ENCODE measurements at places on chromosomes 16 and 17.

GRCh38 chr16:57111420-57111819, 19.0 kb downstream of the CPNE2 start:
- DNase-seq: no peak

- DNase-seq: no peak
Observed at GRCh38 chr16:71214746-71215381, 15.7 kb downstream of the HYDIN start.

- DNase-seq: no peak
Observed at GRCh38 chr17:63504261-63504660, 18.9 kb upstream of the KCNH6 start.

GRCh38 chr16:984121-984694, 2.6 kb downstream of the SOX8 start:
- DNase-seq: no peak

DNA sequence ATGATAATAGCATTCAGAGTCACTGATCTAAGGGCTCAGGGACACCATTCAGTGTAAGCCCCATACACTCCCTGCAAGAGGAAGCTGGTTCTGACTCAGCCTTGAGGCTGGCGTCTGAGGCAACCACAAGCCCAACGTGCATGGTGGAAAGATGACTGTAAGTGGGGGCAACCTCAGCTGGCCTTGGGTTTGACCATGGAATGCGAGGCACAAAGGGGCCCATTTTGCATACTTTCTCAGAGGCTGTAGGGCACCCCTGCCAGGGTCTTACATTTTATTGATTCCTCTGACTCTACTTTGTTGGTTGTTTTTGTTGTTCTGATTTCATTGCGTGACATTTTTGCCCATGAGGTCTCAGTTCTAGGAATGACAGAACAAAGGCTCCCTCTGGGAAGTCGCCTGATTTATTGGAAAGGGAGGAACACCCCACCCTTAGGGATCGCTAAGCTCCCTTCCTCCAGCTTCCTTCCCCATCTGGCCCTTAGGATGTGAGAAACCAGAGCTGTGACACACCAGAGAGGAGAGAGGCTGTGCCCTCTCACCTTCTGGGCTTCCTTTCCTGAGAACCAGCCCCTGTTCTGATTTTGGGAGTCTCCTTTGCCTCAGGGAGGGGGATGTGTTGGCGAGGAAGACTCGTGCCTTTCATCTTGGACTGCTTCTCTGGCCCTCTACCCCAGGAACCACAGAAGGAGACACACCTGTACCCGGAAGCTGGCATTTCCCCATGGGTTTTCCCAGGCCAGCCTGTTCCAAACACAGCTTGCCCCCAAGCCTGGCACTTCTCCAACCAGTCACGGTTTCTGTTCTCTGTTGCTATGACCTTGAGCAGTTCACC, 5.6 kb upstream of the CIITA start:
- DNase-seq: no peak

DNA sequence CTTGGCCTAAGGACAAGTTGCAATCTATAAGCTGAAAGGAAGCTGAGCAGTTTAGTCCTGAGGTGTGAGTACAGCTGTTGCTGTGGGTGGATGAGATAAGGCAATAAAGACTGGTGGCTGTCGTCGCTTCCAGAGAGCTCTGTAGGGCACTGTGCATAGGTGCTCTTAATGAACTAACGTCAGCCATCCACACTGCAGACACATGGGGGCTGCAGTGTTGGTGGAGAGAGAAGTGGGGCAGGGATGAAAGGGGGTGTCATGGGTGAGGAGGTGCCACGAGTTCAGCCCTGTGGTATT, 139.9 kb upstream of the IRX3 start:
- DNase-seq: no peak

DNA sequence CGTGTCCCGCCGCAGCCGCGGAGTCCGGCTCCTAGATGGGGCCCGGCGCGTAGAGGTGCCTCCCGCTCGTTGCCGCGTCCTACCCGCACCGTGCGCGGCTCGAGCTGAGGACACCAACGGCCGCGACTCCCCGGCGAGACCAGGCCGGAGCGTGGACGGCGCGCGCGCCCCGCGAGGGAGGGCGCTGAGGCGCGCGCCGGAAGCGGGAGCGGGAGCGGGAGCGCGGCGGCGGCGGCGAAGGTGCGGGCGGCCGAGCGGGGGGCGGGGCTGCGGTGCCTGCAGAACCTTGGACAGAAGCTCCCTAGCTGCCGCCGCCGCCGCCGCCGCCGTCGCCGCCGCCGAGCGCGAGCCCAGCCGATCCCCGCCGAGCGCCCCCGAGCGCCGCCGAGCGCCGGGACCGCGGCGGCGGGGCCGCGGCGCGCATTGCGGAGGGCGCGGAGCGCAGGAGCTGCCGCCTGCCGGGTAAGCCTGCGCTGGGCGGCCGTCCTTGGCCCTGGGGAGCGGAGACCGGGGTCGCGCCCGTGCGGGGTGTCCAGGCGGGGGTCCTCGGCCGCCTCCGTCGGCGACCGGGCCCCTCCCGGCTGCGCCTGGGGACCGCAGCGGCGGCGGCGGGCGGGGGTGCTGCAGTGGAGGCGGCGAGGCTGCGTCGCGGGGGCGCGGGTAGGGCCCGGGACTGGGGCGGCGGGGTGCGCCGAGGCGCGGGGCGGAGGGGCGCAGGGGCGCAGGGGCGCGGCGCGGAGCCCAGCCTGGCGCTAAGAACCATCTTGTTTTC, at the start of gene CDK5R1:
Gene CDK5R1 (plus strand): TSS at position 293 of the 772 bp plus-strand sequence. CDS start 628 bp downstream, outside the sequence.
- peak; percentile 63 for DNase-seq

DNA sequence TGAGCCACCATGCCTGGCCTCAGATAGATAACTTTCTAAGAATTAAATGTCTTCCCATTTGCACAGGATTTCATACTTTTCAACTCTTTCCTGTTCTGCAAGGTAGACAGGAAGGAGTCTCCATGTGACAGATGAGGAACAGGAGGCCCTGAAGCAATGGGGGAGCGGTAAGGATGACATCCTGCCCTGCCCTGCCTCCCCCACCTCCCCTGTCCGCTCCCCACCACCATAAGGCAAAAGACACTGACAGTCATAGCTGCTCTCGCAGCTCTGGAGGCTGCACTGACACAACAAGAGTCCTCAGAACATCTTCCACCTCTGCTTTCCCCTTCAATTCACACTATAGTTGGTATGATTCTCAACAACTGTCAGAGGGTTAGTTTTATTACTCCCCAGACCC, 9.7 kb downstream of the CENPV start:
- DNase-seq: no peak

- DNase-seq: no peak
Observed at GRCh38 chr16:24723663-24724062, 5.8 kb upstream of the TNRC6A start.
